ENCODE measurements at places on chromosomes 1 and 21. TPM values are rescaled to one million over a fixed set of nuclear protein-coding genes. Genes with fewer than 3 reads are reported as not detected.

GRCh38 chr1:167439301-167439988 lies 78.9 kb downstream of the CD247 start:
- DNase-seq, result no peak

- no peak for DNase-seq
These were observed 89.9 kb downstream of the HMCN1 start for GRCh38 chr1:185824106-185824505.

GRCh38 chr1:182185842-182186756 lies 124.6 kb upstream of the ZNF648 start:
- no peak for DNase-seq

DNA sequence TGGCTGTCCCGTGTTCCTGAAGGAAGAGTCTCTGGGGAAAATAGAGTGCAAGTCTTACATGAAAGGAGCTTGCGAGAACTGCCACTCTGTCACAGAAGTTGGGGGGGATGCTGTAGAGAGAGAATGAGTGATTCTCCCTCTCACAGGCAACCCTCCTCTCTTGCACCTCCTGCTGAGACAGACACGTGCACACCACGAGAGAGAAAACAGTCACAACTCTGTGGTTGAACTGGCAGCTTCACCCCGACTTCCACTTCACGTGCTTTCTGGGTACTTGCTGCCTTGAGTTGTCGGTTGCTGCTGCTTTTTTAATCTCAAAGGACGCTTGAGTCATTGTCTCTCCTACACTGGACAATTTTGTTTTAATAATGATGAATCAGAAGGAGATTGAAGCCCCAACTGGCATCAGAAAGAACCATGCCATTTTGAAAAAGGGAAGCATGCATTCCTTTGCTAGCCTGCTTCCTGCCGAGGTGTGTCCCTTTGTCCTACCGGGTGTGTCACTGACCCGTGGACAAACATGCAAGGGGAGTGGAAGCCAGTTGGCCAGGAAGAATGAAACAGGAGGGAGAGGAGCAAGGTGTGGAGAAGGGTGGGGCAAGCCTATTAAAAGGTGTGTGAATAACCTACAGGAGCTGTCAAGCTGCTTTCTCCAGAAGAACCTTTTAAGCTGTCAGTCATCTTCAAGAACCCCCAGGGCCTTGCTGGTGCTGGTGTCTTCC lies 164.2 kb downstream of the CACNA1E start:
- no peak for DNase-seq

GRCh38 chr1:210647406-210648333 lies 319.0 kb downstream of the HHAT start:
- no peak for DNase-seq

- DNase-seq, result no peak
These were observed 3.1 kb upstream of the EGLN1 start for GRCh38 chr1:231424950-231425805.

DNA sequence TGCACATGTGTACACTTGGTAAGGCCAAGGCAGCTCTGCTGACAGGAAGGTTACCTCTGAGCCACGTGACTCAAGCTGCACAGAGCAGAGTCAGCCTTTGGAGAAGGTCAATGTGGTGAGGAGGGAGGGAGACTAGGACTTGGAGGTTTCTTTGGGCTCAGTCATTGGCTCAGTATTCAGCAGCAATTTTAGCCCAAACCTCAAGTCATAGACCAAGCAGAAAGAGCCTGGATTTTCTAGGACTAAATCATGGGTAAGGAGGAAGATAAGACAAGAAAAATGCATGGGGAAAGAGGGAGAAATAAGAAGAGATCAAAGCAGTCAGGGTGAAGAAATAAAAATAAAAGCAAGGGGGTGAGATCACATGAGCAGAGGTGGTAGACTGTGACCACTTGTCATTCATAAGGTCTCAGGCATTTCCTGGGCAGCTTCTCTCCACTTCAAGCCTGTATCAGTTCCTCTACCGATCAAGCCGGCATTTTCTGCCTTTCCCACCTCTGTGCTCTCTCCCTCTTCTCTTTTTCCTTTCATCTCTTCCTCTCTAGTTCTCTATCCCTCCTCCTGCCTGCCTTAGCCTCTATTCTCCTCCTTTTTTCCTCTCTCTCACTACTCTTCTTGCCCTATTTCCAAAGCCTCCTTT lies 51.7 kb upstream of the DUSP10 start:
- no peak for DNase-seq

GRCh38 chr1:175757381-175758015 lies 14.1 kb upstream of the TNR start:
- DNase-seq, result no peak

DNA sequence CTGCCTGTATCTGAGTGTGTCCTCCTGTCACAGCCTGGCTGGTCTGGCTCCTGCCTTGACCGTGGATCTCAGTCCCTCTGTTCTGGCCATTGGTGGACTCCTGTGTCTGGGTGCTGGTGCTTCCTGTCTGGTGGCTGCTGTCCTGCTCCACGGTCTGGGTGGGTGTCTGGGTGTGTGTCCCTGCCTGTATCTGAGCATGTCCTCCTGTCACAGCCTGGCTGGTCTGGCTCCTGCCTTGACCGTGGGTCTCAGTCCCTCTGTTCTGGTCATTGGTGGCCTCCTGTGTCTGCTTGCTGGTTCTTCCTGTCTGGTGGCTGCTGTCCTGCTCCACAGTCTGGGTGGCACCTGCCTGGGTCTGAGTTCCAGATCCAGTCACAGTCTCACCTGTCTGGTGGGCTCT lies 4.0 kb downstream of the CRNN start:
- no peak for DNase-seq

GRCh38 chr1:30111431-30111830 lies 612.0 kb downstream of the MATN1 start:
- DNase-seq, result no peak

DNA sequence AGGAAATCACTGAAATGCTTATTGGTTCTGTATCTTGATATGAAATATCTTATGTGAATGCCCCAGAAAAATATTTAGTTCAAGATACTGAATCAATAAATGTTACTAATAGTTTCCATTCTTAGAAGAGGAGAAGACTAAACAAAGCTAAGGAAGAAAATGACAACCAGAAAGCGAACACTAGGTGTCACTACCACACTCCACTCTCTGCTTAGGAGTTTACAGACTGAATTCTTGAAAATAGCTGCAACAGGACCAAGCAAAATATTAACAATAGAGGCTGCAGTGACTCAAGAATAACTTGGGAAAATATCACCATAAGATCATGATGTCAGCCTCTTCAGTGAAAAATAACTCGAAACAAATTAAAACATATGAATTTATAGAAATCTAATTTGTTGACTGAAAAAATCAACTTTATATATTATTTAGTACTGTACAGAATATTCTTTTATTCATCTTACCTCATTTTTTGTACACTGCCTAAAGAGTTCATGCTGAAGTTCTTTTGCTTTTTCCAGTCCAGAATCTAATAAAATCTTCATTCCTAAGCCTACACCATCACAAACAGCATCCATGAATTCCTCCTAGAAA lies 61.6 kb downstream of the KIF14 start:
- no peak for DNase-seq

The SLAMF9 gene
- not detected for total RNA-seq

The WNT2B gene
- 6.0 TPM for total RNA-seq

The GSTM1 gene
- total RNA-seq, result not detected

The LEMD1 gene
- total RNA-seq, result 6.1 TPM

The C4BPA gene
- not detected for total RNA-seq

The C1orf115 gene
- total RNA-seq, result 29.3 TPM

The FAM163A gene
- total RNA-seq, result not detected

The SPATA21 gene
- total RNA-seq, result not detected
